ENCODE measurements at places on chromosomes 7 and 10.
A peak's percentile ranks its signal among the peaks of the same experiment; 100 is the strongest.

DNA sequence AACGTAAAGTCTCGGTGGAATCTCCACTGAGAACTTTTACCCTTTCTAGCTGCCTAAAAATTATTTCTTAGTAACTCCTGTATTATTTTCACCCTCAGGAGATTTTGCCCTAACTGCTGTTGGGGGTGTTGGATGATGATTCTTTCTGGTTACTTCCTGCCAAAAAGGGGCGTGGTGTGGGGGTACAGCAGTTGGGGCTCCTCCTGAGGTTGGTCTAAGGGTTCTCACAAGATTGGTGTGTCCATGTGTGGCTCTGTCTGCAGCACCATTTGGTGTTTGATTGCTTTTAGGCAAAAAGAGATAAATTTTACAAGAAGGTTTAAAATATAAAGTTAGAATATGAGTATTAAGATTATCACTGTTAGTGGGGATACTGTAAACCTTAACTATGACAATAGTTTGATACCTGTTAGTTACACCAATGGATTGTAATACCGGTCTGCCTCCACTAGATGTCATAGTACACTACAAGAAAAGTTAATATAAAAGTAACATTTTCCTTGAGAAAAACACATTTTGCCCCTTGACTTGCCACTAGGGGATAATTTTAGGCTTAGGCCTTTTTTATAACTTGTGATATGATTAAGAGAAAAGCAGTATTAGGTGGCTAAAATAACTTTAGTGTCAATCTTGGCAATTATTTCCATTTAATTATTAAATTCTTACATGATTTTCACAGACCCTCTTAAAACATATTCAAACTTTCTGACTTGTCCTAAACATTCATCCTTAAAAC, 928.7 kb downstream of the IPMK start:
- DNase-seq, result no peak

DNA sequence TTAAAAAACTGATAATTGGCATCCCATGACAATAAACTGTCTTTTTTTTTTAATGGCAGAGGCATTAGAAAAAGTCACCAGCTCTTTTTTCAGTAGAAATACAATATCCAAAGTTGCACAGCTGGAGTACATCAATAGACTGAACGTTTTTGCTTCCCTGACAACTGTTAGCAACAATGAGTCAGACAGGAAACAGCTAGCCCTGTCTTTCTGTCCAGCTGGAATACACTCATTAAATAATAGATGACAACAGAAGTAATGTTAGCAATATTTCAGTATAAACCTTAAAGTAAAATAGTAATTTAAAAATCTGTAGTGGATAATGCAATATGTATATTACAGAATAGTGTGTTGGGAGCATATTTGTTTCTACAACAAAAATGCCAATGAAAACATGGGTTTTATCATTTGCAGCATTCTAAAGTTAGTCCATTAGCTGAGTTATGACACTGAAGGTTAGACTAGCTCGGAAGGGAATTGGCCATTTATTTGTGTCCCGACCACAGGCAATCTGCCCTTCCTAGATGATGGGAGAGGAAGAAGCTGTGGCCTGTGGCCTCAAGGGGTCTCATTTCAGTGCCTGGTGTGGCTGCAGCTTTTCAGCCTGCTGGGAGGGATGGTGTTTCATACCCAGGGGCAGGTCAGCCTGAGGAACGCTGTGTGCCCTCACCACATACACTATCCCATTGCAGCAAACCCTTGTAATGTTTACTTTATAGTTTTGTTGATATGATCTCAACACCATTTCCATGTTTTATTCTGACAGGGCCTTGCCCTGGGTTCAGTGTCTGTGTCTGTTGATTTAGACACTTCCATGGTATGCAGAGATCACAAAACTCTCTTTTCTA, 173.3 kb downstream of the SLC16A9 start:
- DNase-seq, result no peak

GRCh38 chr10:87935290-87936141, 72.1 kb downstream of the PTEN start:
- no peak for DNase-seq

GRCh38 chr10:62614389-62615157, 189.9 kb upstream of the ADO start:
- no peak for DNase-seq

GRCh38 chr7:7639847-7640220, 718 bp upstream of the UMAD1 start:
- DNase-seq, result no peak

DNA sequence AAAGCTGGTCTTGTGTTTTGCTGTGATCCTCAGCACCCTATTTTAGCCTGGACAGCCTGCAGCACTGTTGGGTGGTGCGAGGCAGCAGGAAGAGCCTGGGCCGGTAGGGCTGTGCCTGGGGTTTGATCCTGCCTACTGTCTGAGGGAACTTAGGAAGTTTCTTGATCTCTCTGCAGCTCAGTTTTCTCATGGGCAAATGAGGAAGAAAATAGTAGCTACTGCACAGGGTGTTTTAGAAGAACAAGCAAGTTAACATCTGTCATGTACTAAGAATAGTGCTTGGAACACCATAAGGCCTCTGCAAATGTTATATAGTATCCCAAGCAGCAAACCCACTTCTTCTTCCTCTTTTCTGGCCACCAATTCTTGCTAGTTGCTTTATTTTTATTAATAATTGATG, 12.0 kb upstream of the AGR2 start:
- DNase-seq, result no peak

GRCh38 chr7:44467217-44467548, 23.3 kb downstream of the NUDCD3 start:
- DNase-seq, result no peak

DNA sequence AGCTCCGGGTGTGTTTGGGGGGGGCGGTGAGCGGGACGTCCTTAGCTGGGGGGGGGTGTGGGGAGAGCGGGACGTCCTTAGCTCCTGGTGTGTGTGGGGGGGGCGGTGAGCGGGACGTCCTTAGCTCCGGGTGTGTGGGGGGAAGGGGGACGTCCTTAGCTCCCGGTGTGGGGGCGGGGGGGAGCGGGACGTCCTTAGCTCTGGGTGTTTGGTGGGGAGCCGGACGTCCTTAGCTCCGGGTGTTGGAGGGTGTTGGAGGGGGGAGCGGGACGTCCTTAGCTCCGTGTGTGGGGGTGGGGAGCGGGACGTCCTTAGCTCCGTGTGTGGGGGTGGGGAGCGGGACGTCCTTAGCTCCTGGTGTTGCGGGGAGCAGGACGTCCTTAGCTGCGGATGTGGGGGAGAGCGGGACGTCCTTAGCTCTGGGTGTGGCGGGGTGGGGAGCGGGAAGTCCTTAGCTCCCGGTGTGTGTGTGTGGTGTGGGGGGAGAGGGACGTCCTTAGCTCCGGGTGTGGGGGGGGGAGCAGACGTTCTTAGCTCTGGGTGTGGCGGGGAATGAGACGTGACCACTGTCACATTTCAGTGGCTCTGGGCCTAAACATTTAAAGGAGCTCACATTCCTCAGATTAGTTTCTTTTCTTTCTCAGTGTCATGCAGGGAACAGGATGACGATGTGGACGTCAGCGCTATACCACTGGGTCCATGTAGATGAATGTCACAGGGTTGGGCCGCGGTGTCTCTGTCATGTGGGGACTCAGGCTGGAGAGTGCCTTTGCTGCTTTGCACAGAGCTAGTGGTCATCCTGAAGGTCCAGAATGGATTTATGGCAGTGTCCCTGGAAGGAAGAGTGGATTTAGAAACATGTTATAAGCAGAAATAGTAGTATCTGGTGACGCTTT, 7.5 kb downstream of the DYNC2I1 start:
- DNase-seq, result no peak

- peak; percentile 22 for DNase-seq
Observed at GRCh38 chr10:24882047-24882698, 70.2 kb downstream of the PRTFDC1 start.

GRCh38 chr7:143492043-143492471, 14.4 kb downstream of the TAS2R41 start:
- DNase-seq, result no peak

GRCh38 chr7:4830176-4830575, 31.7 kb downstream of the PAPOLB start:
- no peak for DNase-seq

- DNase-seq, result no peak
Observed at GRCh38 chr10:62277971-62278370, 9.3 kb upstream of the RTKN2 start.

GRCh38 chr10:79262959-79263746, 84.1 kb upstream of the PPIF start:
- DNase-seq, result no peak

GRCh38 chr7:129368389-129368986, 65.7 kb upstream of the STRIP2 start:
- DNase-seq, result no peak

DNA sequence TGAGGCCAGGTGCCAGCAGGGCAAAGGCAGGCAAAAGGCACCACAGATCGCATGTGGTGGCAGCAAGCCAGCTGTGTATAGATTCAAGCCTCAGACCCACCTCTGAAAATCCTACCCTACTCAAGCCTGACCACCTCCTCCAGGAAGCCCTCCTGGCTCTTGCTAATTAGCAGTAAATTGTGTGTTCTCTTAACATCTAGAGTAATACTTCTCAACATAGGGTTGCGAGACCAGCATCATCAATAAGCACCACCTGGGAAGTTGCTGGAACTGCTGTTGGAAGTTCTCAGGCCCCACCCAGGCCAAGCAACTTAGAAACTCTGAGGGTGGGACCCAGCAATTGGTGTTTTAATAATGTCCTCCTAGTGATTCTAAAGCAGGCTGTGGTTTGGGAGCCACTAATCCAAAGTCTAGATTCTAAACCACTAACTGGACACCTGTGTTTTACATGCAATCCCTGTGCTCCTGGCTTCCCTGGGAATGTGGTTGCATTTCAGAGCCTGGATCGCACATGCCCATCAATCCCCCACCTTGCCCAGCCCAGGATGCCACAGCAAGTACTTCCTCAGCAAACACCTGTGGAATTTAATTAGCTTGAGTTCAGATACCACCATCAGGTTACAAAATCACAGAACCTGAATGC, 46.2 kb downstream of the KCNMA1 start:
- DNase-seq, result no peak

DNA sequence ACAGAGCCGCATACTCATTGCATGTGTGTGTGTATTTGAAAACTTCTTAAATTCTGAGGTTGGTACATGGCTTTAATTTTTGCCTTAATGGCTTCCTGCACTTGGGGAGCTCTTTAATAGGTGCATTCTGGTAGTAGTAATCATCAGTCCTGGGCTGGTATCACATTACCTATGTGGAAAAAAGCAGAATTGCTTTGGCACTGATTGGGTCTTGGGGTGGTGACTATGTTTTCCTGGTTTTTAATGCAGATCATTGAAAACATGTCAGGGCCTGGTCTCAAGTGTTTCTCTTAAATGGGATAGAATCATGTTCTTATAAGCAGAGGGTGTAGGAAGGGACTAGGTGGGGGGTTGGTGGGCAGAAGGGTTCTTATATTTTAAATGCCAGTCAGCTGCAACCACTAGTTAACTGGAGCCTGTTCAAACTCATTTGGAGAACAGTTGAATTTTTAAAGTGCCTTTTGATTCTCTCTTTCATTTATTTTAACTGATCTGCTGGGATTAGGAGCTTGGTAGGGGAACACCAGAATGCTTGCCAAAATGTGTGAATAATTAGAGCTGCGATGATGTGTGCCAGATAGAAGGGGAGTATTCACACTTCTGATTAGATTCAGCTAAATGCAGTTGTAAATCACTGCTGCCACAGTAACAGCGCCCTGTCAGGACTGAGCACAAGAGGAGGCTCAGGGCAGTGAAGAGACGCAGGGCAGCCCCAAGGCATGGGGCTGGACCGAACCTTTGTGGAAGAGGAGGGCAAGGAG, 633.5 kb upstream of the GALNT17 start:
- DNase-seq, result no peak

DNA sequence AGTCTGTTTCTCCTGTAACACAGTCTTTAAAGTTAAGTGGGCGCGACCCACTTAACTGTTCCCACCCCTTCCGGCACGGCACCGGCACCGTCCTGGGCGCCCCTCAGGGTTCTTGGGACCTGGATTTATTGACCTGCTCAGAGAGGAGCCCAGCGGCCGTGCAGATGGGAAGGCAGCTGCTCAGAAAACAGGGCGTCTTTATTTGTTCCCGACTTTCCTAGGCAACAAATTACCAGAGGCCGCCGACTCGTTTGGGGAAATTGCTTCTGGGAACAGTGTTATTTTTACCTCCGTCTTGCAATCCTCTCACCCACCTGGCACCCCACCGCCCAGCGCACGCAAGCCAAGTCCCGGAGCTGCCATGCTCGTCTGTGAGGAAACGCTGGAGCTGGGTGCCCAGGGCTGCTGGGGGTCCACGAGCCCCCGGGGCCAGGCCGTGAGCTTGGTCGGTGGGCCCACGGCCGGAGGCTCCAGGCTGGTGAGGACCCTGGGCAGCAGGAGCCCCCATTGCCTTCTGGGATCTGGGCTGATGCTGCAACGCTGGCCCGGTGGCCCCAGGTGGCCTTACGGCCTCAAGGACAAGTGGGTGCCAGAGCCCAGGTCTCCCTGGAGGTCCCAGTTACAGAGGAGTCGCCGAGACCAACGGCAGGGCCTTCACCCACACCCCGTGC, 14.9 kb upstream of the ADGRA1 start:
- no peak for DNase-seq

GRCh38 chr7:106122713-106123112, 10.6 kb upstream of the SYPL1 start:
- no peak for DNase-seq
